Activated CD8-positive, alpha-beta memory T cell treated with anti-CD3 and anti-CD28 coated beads, Interleukin-2, amount 10 ng/mL, durations not matched to agents 7 days and 5 days (primary cell): ENCODE measurements at places on chromosomes 2 and 18. TPM values are rescaled to one million over a fixed set of nuclear protein-coding genes. Genes with fewer than 3 reads are reported as not detected.

DNA sequence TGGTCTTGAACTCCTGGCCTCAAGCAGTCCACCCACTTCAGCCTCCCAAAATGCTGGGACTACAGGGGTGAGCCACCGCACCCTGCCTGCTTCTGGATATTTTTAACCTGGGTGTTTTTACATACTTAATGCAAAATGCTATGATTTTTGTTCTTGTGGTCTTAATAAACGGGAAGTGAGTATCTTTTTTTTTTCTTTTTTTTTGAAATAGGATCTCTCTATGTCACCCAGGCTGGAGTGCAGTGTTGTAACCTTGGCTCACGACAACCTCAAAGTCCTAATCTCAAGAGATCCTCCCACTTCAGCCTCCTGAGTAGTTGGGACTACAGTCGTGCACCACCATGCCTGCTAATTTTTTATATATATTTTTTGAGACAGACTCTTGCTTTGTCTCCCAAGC, 19.2 kb upstream of the ASXL2 start:
- no peak overlapping the region for H3K4me3 ChIP-seq
- H3K36me3 ChIP-seq = no peaks in the 10 kb centered on the region
- peaks cover 5% of the 10 kb centered on the region for H3K27me3 ChIP-seq
- H3K4me1 ChIP-seq = no peaks in the 10 kb centered on the region

DNA sequence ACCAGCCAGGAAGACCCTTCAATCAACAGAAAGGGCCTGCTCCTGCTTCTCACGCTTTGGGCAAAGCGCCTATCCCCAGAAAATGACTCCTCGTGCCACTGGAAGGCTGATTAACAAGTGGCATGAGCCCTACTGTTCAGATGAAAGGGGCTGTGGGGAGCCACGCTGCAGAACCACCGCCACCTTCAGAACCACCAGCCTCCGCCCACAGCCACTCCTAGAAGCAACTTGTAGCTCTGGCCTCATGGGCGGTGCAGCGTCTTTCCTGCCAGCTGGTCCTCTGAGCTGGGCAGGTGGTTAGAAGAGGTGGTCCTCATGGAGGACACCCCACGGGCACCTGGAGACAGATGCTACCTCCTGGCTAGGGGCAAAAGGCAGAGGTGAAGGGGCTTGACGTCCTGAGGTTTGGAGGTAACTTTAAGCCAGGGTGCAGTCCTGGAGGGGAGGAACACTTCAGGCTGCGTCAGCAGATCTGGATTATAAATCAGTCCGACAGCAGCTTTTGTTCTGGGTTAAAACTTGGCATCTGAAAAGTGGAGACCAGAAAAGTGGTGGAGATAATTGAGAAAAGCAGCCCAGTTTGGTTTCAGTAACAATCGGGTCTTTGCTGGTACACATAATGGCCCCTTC, 861 bp upstream of the SEMA4C start:
- peak; percentile 66 for DNase-seq
- peaks cover 36% of the 10 kb centered on the region for H3K4me1 ChIP-seq
- peak overlapping the region; percentile 18 for H3K27ac ChIP-seq
- peaks cover 16% of the 10 kb centered on the region for H3K27me3 ChIP-seq

DNA sequence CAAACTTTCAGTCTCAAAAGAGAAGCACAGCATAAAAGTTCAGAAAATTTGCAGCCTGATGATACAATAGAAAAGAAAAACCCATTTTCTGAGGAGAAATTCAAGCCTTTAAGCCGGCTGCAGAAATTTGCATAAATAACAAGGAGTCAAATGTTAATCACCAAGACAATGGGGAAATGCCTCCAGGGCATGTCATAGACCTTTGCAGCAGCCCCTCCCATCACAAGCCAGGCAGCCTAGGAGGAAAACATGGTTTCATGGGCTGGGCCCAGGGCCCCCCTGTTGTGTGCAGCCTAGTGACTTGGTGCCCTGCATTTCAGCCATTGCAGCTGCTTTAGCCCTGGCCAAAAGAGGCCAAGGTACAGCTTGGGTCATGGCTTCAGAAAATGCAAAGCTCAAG, 54.1 kb upstream of the CAVIN2 start:
- H3K27me3 ChIP-seq = no peaks in the 10 kb centered on the region
- DNase-seq = no peak
- H3K4me3 ChIP-seq = no peak overlapping the region
- H3K4me1 ChIP-seq = no peaks in the 10 kb centered on the region

- H3K4me3 ChIP-seq = peak within 1 kb of the TSS; percentile 58
- H3K36me3 ChIP-seq = no peaks in the 10 kb centered on the region
- DNase-seq = no peak
- peaks cover 73% of the 10 kb centered on the region for H3K27me3 ChIP-seq
- H3K27ac ChIP-seq = peak within 1 kb of the TSS; percentile 45
These were observed at the start of gene LDLRAD4 for GRCh38 chr18:13218368-13218991. LDLRAD4 (plus strand) TSS chr18:13218760.

DNA sequence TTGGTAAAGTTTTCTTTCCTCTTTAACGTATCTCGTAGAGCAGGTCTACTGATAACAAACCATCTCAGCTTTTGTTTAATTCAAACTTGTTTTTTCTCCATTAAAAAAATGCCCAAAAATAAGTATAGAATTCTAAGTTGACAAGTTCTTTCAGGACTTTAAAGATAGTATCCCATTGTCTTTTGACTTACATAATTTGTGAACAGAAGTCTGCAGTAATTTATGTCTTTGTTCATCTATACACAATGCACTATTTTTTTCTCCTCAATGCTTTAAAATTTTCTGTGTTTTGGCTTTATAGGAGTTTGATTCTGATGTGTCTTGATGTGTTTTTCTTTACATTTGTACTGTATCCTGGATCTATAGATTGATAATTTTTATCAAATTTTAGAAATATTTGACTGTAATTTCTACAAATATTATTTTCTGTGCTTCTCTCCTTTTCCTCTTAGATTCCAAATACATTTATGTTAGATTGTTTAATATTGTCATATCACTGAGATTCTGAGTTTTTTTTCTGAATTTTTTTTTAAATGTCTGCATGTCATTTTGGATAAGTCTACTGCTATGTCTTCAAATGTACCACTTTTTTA, 143.3 kb downstream of the FTCDNL1 start:
- H3K27ac ChIP-seq = no peak overlapping the region
- H3K36me3 ChIP-seq = no peaks in the 10 kb centered on the region
- no peak for DNase-seq
- no peak overlapping the region for H3K4me3 ChIP-seq

DNA sequence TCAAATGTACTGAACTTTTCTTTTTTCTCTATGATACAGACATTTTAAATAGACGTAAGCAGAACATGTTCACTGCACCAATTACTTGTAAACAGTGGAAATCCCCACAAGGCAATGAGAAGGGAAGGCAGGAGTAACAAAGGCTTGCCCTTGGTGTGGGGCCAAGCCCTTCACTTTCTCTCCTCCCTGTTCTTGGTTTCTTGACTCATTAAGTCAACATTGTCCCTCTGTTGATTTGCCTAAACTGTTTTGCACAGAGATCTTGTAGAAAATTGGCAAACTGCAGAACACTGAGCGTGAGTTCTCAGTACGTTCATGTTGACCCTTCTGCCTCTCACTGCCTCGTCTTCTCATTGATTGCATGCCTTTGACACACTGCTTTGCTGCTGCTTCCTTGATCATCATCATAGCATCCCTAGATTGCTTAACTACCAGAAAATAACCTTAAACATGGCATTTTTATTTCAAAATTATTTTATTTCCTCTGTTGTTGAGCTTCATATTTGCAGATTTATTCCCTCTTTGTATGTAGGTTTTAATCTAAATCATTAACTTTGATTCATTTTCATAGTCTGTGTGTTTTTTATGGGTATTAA, 257.7 kb downstream of the PTGR3 start:
- H3K4me1 ChIP-seq = peaks cover 14% of the 10 kb centered on the region
- H3K27ac ChIP-seq = no peak overlapping the region
- no peak overlapping the region for H3K4me3 ChIP-seq
- H3K36me3 ChIP-seq = no peaks in the 10 kb centered on the region

DNA sequence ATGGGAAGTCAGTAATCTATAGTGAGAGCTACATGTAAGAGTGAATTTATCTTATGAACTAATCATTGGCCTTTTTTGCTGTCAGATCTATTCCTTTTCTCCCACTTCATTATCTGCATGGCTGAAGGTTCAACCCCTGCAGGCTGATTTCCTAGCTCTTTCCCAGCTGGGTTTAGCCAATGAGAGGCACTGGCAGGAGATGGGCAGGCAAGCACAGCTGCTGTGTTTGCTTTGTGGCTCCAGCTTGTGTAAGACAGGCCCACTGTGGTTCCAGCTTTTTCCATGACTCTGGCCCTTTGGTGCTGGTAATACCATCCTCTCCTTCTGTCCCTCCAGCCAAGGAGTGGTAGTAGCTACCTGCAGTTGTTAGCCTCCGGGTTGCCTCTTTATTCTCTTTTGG, 248.8 kb downstream of the PLCL1 start:
- H3K4me3 ChIP-seq = no peak overlapping the region
- H3K36me3 ChIP-seq = no peaks in the 10 kb centered on the region
- no peaks in the 10 kb centered on the region for H3K27me3 ChIP-seq
- H3K4me1 ChIP-seq = no peaks in the 10 kb centered on the region
- no peak for DNase-seq

MSGN1 gene
- total RNA-seq = not detected

EPHA4 gene
- 0.59 TPM for total RNA-seq

TMEM214 gene
- 68.7 TPM for total RNA-seq

DNA sequence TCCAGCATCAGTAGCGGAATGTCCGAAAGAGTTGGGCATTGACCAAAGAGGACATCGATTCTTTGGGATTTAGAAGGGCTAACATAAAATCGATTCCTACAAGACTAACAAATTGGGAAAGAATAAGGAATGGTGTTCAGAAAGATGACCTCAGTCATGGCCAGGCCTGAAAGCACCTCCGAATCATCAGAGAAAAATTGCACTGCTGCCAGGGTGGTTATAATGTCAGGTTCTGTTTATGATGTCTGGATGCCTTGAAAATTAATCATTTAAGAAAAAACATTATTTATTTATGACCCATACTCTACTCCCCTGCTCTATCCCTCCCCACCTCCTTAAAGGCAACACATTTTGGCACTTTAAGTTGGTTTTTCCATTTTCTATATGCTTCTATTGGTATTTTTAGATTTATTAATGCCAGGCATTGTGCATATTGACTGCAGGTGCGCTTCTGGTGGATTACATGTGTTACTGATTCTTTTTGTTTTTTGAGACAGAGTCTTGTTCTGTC, 104.7 kb downstream of the MYCN start:
- H3K4me3 ChIP-seq = no peak overlapping the region
- H3K27me3 ChIP-seq = no peaks in the 10 kb centered on the region
- H3K27ac ChIP-seq = no peak overlapping the region
- H3K4me1 ChIP-seq = no peaks in the 10 kb centered on the region
- no peak for DNase-seq

UGT1A9 gene
- total RNA-seq = not detected

DNA sequence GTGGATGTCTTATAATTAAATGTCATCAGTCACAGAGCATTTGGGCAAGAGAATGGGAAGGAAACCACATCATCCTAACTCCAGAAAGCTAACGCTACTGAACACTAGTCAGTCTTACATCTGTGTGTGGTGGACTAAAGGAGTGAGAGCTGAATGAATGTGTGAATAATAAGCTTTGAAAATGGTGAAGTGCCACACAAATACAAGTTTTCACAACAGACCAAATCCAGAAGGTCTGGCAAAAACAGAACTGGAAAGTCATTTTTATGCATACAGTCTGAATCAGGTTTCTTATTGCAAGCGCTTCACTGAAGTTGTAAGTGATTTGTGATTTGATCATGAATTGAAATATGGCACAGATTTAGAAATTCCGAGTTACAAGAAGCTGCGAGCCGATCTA, 175.7 kb downstream of the ZNF516 start:
- DNase-seq = no peak
- H3K4me1 ChIP-seq = no peaks in the 10 kb centered on the region
- H3K27me3 ChIP-seq = peaks cover 7% of the 10 kb centered on the region
- H3K36me3 ChIP-seq = no peaks in the 10 kb centered on the region

- peak overlapping the region; percentile 0 for H3K4me3 ChIP-seq
- DNase-seq = no peak
- peak overlapping the region; percentile 86 for H3K27ac ChIP-seq
- no peaks in the 10 kb centered on the region for H3K27me3 ChIP-seq
- H3K36me3 ChIP-seq = peaks cover 47% of the 10 kb centered on the region
- peaks cover 88% of the 10 kb centered on the region for H3K4me1 ChIP-seq
These were observed 110.4 kb downstream of the ANKRD44 start for GRCh38 chr2:197200051-197200761.

CCDC74B gene
- 0.47 TPM for total RNA-seq

SPRED2 gene
- total RNA-seq = 3.5 TPM

CFC1 gene
- total RNA-seq = not detected

PNKD gene
- 40.7 TPM for total RNA-seq

- no peak for DNase-seq
- no peak overlapping the region for H3K4me3 ChIP-seq
- peaks cover 2% of the 10 kb centered on the region for H3K36me3 ChIP-seq
- H3K4me1 ChIP-seq = peaks cover 21% of the 10 kb centered on the region
These were observed 3.0 kb downstream of the PASK start for GRCh38 chr2:241146286-241146685.

- H3K27me3 ChIP-seq = no peaks in the 10 kb centered on the region
- no peaks in the 10 kb centered on the region for H3K36me3 ChIP-seq
- no peak overlapping the region for H3K4me3 ChIP-seq
- no peak for DNase-seq
These were observed 567.2 kb downstream of the SATB2 start for GRCh38 chr2:198890490-198890889.

GRCh38 chr2:5164776-5165525, 527.2 kb upstream of the SOX11 start:
- no peaks in the 10 kb centered on the region for H3K4me1 ChIP-seq
- H3K27me3 ChIP-seq = no peaks in the 10 kb centered on the region
- no peak for DNase-seq
- H3K36me3 ChIP-seq = no peaks in the 10 kb centered on the region

DNA sequence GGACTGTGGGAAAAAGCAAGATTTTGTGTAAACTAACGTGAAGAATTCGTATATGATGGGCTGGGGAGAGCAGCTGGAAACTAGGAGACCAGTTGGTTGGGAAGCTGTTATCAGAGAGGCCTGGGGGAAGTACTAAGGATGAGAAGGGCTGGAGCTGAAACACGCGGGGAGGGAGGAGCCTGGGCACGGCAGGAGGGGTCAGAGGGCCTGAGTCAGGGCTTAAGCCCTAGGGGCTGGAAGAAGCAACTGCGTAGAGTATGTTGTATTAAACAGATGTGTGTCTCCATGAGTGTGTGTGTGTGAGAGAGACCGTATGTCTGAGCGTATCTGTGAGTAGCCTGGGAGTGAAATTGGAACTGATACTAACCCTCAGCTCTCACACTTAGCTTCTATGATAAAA, 8.4 kb downstream of the POMC start:
- H3K27ac ChIP-seq = peak overlapping the region; percentile 20
- peaks cover 9% of the 10 kb centered on the region for H3K4me1 ChIP-seq
- peak overlapping the region; percentile 63 for H3K4me3 ChIP-seq
- no peak for DNase-seq

GRCh38 chr2:159650574-159650973, 34.2 kb upstream of the BAZ2B start:
- H3K27me3 ChIP-seq = no peaks in the 10 kb centered on the region
- H3K4me1 ChIP-seq = no peaks in the 10 kb centered on the region
- H3K36me3 ChIP-seq = no peaks in the 10 kb centered on the region
- no peak overlapping the region for H3K4me3 ChIP-seq

DNA sequence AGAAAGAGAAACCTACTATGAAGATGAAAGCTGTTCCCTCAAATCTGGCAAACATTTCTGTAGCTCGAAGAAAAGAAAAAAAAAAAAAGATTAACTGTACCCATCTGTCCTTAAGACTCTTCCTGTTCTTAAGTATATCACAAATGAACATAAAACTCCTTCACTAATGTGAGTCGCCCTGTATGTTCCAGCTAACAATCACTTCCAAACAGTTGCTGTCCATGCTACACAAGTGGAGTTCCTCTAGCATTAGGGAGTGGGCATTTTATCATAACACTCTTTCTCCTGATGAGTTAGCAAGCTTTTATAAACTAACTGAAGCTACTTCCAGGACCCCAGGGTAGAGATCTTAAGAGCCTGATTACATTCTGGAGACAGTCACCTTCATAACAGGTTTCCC, 5.8 kb downstream of the CUL3 start:
- H3K4me3 ChIP-seq = peak overlapping the region; percentile 6
- H3K27me3 ChIP-seq = no peaks in the 10 kb centered on the region
- H3K4me1 ChIP-seq = peaks cover 71% of the 10 kb centered on the region
